ENCODE measurements at places on chromosomes 3 and 15.

- no peak for DNase-seq
Measured at GRCh38 chr15:58641660-58642059, 107.8 kb downstream of the ADAM10 start.

DNA sequence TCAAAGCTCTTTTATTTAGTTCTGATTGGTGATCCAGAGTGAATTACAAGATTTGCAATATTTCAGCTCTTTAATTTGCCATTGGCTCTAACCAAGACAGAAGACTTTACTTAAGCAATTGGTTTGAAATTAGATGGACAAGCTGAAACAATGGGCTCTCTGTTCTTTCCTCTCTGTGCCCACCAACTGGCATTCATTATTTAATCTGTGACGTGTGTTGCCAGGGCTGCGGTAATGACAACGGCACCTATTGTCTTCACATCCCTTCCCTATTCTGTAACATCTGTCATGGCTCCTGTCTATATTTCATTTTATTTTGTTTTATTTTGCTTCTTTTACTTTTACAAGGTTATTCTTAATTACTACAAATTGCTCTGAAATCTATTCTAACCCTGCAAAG lies 33.9 kb downstream of the PLD1 start:
- no peak for DNase-seq

DNA sequence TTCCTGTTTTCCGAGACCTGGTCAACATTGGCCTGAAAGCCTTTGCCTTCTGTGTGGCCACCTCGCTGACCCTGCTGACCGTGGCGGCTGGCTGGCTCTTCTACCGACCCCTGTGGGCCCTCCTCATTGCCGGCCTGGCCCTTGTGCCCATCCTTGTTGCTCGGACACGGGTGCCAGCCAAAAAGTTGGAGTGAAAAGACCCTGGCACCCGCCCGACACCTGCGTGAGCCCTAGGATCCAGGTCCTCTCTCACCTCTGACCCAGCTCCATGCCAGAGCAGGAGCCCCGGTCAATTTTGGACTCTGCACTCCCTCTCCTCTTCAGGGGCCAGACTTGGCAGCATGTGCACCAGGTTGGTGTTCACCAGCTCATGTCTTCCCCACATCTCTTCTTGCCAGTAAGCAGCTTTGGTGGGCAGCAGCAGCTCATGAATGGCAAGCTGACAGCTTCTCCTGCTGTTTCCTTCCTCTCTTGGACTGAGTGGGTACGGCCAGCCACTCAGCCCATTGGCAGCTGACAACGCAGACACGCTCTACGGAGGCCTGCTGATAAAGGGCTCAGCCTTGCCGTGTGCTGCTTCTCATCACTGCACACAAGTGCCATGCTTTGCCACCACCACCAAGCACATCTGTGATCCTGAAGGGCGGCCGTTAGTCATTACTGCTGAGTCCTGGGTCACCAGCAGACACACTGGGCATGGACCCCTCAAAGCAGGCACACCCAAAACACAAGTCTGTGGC lies 16.9 kb downstream of the TMEM43 start:
- no peak for DNase-seq

GRCh38 chr3:118907909-118908308 lies 126.7 kb downstream of the IGSF11 start:
- DNase-seq: no peak

GRCh38 chr3:196008387-196008786 lies 73.5 kb downstream of the TFRC start:
- no peak for DNase-seq
